ENCODE measurements at places on chromosomes 1 and 21.

DNA sequence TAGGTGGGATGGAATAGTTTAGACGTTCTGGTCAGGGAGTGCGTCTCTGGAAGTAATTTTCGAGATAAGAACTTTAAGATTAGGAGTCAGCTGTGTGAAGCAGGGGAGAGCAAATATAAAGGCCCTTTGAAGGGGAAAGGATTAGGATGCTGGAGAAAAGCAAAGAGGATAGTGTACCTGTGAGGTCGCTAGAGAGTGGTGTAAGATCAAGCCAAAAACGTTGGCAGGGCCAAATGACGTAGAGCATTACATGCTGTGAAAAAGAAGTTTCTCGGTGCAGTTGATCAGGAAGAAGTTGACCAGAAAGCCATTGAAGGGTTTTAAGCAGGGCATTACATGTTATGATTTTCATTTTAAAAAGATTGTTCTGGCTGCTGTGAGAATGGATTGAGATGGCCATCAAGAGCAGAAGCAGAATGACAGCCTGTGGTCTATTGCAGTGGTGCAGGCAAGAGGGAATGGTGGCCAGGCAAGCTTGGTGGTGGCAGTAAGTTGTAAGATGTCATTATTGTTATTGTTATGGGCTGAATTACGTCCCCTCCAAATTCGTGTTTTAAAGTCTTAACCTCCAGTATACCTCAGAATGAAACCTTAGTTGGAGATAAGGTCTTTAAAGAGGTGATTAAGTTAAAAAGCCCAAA lies 113.6 kb upstream of the KIF26B start:
- DNase-seq = no peak

- DNase-seq = no peak
Measured at GRCh38 chr1:108600504-108600903, 40.6 kb downstream of the EEIG2 start.

- no peak for DNase-seq
Measured at GRCh38 chr1:79150576-79150975, 144.0 kb upstream of the ADGRL4 start.

GRCh38 chr1:243539636-243540035 lies 283.8 kb downstream of the SDCCAG8 start:
- no peak for DNase-seq

DNA sequence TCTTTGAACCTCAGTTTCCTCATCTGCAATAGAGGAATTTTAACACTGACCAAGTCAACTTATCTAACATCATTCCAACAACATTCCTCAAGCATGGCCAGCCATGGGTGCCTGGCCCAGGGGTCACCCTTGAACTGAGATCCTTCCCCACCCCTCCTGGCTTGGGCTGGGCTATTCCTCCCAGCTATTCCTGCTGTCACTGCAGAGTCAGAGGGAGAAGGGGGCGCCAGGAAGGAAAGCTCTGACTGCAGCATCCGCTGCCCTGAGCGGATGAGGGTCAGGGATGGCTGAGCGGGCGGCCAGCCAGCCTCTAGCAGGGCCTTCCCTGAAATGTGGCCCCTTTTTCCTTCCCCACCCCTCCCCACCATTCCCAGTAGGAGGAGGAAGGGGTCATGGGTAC lies 3.1 kb downstream of the TINAGL1 start:
- no peak for DNase-seq

- DNase-seq = no peak
Measured at GRCh38 chr1:167792188-167792565, 70.4 kb downstream of the MPZL1 start.

DNA sequence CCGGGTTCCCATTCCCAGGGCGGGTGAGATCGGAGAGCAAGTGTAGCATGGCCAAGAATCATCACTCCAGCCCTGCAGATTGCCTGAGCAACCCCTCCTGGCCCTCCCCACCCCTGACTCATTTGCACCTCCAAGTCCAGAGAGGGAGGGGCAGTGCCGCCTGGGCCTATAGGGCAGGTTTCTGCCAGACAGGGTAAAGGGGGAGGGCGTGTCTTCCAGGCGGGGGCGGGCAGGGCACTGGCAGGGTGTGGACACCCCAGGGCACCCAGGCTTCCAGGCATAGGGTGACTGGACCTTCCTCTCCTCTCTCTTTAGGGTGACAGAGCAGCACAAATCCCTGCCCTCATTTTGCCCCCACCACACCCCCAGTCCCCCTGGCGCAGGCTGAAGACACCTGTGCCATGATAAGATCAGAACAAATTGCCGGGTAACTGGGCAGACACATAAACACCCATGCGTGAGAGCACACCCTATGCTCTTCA lies 3.2 kb upstream of the CRYBG2 start:
- DNase-seq = no peak

DNA sequence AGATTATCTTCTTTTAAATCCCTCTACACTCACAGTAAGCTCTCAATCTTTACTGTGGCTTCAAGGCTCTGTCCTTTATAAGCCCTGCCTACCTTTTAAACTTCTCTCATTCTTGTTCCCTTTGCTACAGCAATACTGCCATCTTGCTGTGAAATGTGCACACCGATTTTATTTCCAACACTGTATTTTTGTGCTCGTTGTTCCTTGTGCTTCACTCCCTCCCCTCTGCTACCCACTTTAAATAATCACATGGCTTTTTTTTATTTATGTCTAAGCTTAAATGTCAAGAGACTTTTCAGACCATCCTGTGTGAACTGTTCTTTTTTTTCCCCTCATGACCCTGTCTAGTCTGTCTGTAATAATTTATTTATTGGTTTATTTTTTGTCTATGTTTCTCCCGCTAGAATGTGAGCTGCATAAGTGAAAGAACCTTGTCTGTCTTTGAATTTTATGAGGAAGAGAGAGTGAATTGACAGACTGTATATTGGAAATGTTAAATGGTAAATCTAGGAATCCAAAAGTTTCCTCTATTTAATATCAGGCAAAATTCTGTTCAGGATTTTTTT lies 45.7 kb downstream of the ABCD3 start:
- peak; percentile 68 for DNase-seq

- DNase-seq = no peak
Measured at GRCh38 chr1:156929596-156930238, 9.3 kb downstream of the LRRC71 start.

- no peak for DNase-seq
Measured at GRCh38 chr21:42315296-42315891, at the start of gene TFF3. TSS of gene TFF3 (minus strand) at chr21:42315409. CDS start at chr21:42315374, 35 bp downstream.

GRCh38 chr1:214391873-214392645 lies 111.1 kb downstream of the SMYD2 start:
- DNase-seq = no peak

- no peak for DNase-seq
Measured at GRCh38 chr1:100585786-100586185, 47.8 kb downstream of the GPR88 start.

GRCh38 chr1:100721526-100722207 lies 2.1 kb downstream of the VCAM1 start:
- DNase-seq = no peak

GRCh38 chr1:94486990-94487389 lies 54.6 kb downstream of the F3 start:
- DNase-seq = peak; percentile 66

- no peak for DNase-seq
Measured at GRCh38 chr1:9042272-9042671, 16.0 kb upstream of the SLC2A7 start.

GRCh38 chr1:2215329-2215728 lies 12.8 kb upstream of the SKI start:
- no peak for DNase-seq

- DNase-seq = no peak
Measured at GRCh38 chr1:44100183-44100868, 18.3 kb upstream of the KLF17 start.

DNA sequence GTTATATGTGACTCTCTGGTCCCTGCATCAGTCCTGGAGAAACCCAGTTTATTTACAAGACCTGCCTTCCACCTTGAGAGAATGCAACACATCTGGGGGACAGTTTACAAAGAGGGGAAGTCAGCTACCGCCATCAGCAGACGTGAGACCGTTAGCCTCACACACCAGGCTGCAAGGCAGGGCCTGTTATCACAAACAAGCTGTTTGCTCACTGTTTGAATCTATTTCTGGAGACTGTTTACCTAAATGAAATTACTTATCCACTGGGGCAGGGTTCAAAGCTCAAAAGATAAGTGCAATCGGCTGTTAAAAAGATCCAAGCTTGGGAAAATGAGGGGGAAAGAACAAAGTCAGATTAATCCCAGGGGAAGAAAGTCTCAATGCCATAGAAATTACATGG lies 134.4 kb downstream of the ZNF281 start:
- DNase-seq = no peak

GRCh38 chr21:31410499-31411131 lies 66.6 kb upstream of the TIAM1 start:
- no peak for DNase-seq

GRCh38 chr1:169529068-169529642 lies 43.4 kb upstream of the SLC19A2 start:
- no peak for DNase-seq

DNA sequence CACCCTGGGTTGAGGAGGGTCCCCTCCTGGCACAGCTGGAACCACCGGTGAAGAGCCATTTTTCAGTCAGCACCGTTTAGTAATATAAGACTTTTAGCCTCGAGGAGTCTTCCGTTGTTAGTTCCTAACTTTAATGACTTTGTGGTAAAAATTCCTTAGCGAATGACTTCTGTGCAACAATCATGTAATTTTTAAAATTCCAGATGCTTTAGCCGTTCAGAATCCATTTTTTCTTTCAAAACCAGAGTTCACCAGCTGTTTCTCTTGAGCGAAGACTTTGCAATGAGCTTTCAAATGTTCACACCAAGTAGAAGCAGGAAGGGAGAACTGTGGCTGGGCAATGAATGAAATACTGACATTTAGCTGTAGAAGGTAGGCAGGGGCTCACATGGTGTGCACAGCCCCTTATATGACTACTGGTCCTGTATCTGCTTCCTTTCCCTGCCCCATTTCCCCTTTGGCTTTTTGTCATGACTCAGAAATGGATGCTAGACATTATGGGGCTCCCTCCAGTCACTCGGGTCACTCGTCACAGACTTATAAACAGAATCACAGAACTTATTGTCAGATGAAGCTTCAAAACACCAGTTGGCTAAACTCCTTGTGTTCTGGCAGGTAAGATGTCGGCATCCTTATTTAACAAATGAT lies 4.1 kb downstream of the DISC1 start:
- DNase-seq = no peak

- no peak for DNase-seq
Measured at GRCh38 chr1:111628153-111628552, 8.6 kb downstream of the RAP1A start.

- DNase-seq = no peak
Measured at GRCh38 chr1:114133129-114133528, 20.5 kb downstream of the SYT6 start.

GRCh38 chr1:161486806-161487741 lies 18.2 kb upstream of the FCGR2A start:
- DNase-seq = peak; percentile 76

- DNase-seq = no peak
Measured at GRCh38 chr1:75034376-75034775, 99.8 kb upstream of the LHX8 start.

- no peak for DNase-seq
Measured at GRCh38 chr1:233479110-233479890, 134.6 kb upstream of the KCNK1 start.

DNA sequence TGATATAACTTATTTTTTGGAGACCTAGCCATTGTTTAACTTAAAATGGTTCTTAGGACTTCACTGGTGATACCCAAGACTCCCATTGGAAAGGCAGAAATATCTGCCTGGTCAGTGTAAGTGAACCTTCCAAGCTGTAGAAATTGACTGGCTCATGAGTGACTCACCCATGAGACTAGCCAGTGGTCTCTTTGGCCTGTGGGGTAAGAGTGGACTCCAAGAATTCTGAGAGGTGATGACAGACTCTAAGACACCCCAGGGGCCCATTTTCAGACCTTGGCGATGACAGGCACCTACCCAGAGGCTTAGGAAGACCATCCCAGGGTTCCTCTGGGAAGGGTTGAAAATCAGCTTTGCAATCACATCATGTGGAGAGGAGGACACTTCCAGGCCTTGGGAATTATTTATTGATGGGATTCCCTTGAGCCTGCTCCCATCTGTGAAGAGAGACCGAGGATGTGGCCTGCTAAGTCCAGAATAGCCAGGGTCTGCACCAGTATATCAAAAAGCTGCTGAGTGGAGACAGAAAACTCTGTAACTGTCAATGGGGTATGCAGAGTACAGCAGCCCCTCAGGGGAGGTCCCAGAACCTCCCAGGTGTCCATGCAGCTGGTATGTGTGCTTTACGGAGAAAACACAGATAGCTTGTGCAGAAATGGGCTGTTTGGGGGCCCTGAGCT lies 78.9 kb downstream of the KAZN start:
- DNase-seq = no peak

GRCh38 chr21:34536311-34536710 lies 24.3 kb upstream of the KCNE1 start:
- no peak for DNase-seq

DNA sequence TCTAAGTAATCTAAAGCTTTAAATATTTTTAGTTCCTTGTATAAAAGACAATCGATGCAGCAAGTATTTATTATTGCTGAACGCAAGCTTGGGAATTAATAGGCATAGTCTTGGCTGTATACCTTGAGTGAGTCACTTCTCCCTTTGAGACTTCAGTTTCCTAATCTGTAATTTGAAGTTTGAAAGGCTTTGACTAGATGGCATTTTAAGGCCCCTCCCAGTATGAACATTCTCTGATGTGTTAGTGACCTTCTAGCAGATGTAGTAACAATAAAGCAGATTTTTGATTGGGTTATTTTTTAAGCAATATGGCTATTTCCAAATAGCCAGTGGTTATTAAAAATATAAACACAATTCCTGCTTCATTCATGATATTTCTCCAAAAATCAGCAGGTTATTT lies 58.2 kb downstream of the DUSP10 start:
- no peak for DNase-seq

DNA sequence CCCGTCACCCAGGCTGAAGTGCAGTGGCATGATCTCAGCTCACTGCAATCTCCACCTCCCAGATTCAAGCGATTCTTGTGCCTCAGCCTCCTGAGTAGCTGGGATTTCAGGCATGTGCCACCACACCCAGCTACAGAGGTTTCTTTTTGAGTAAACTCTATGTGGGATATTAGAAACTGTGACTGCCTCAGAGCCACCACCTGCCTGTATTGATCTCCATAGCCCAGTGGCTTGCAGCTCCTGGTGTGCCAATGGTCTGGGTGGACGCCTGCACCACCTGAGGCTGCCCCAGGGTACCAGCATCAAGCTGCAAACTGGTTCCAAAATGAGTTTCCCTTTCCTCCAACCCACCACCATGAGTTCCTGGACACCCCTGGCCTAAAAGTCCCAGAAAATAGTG lies 89.7 kb upstream of the SLC44A3 start:
- no peak for DNase-seq

DNA sequence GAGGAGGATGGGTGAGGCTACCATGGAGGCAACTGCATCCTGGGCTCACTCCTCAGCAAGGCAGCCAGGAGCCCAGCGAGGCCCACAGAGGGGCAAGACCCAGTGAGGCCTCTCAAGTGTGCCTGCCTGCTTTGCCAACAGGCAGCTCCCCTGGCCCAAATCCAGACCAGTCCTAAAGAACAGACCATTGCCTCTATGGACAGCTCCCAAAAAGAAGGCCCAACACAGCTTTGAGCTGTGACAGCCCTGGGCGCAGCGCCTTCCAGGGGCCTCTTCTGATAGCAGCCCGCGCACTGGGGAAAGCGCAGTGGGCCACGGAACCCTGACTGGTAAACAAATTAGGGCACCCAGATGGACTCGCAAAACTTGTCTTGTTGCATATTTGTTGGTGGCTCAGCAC lies 25.5 kb downstream of the C1orf198 start:
- no peak for DNase-seq
